Retinal pigment epithelial cell (primary cell): ENCODE measurements at places on chromosomes 2 and 18.

GRCh38 chr2:76862901-76863300, 659.3 kb downstream of the LRRTM4 start:
- DNase-seq, result no peak

GRCh38 chr2:20434588-20435294, 12.1 kb upstream of the RHOB start:
- no peak for DNase-seq

GRCh38 chr2:105746177-105747080, 1.7 kb downstream of the NCK2 start:
- DNase-seq, result no peak

GRCh38 chr2:103860016-103860415, 993.9 kb upstream of the POU3F3 start:
- no peak for DNase-seq

DNA sequence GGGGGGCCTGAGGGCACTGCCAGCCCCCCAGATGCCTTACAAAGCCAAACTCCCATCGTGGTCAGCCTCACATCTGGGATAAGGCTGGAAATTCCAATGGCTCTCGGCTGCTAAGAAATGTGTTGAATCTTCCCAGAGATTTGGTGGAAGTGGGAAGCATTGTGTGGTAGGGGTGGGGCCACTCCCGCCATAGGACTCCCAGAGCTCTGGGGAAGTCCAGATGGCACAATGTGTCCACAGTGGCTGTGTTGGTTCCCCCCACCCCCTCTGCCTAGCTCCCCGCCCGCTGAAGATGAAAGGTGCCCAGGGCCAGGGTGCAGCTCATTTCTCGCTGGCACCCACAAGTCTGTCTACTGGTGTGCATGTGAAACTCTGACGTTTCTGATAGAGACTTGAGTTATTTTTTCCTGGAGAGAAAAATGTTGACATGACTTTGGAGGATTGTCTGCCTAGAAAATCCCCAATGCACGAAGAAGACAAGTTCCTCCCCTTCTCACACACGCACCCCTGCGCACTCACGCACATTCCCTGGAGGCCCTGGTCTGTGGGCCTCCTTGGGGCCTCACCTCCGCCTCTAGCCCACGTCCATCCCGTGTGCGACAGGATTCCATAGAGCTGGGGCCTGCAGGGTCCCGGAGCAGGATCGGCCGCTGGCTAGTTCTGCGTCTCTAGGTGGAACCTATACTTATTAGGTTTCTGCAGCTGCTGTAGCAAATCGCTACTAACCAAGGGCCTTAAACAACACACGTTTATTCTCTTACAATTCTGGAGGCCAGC, 199.1 kb downstream of the ZFP36L2 start:
- DNase-seq, result no peak

DNA sequence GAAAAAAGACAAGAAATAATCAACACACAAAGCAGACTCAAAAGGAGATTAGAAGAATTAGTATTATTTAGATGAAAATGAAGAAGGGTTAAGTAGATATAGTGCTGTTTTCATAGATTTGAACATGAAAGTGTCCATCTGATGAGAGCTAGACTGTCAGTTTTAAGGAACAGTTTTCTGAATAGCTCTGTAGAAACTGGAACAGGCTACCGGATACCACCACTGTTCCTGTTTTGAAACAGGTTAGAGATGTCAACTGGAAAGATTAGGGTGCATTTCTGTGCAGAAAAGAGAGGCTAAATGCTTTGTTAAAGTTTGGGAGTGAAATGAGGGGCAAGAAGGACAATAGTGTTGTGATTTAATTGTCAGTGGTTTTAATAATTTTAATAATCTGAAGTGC, 908.8 kb downstream of the CNTNAP5 start:
- no peak for DNase-seq
